ENCODE measurements at places on chromosomes 4 and X. TPM values are rescaled to one million over a fixed set of nuclear protein-coding genes. Genes with fewer than 3 reads are reported as not detected.

DMD gene
- total RNA-seq = 4.0 TPM

GRCh38 chrX:41881166-41881565, 42.2 kb downstream of the CASK start:
- no peak for DNase-seq

GRCh38 chrX:20350596-20350995, 83.9 kb upstream of the RPS6KA3 start:
- DNase-seq = no peak

DNA sequence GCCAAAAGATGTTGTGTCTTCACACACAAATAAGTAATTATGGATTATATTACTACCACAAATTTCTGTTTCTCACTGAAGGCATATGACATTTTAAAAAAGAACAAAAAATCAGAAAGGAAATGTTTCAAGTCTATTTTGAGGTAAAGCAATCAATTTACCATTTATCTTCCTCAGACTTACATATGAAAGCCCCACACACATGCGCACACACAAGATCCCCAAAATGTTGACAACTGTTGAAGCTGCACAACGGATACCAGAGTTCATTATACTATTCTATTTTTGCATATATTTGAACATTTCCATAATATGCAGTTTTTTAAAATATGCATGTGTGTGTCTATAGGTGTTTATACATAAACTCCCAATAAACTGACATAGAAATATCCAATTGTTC, 2.7 kb downstream of the LRBA start:
- DNase-seq = no peak

GRCh38 chr4:100494166-100494565, 23.7 kb downstream of the EMCN start:
- DNase-seq = no peak

All from renal cortical epithelial cell (primary cell).